ENCODE measurements at places on chromosomes 3 and 15. TPM values are rescaled to one million over a fixed set of nuclear protein-coding genes. Genes with fewer than 3 reads are reported as not detected.

The BNC1 gene
- 0.49 TPM for total RNA-seq

The BSN gene
- total RNA-seq = 0.17 TPM

The TEX55 gene
- total RNA-seq = not detected

The GOLGA8S gene
- total RNA-seq = 0.18 TPM

The ACAA1 gene
- total RNA-seq = 52.8 TPM

The NEIL1 gene
- 0.80 TPM for total RNA-seq

The STRC gene
- total RNA-seq = 0.09 TPM

The ATP13A5 gene
- total RNA-seq = not detected

The HOMER2 gene
- 15.1 TPM for total RNA-seq

The SLC15A2 gene
- 0.36 TPM for total RNA-seq

The RFC4 gene
- total RNA-seq = 53.0 TPM

The EXD1 gene
- total RNA-seq = not detected

The TERB2 gene
- total RNA-seq = not detected

The SERP1 gene
- 89.4 TPM for total RNA-seq

The GPR160 gene
- 1.0 TPM for total RNA-seq

The FBLN2 gene
- total RNA-seq = 1.5 TPM

The H1-8 gene
- not detected for total RNA-seq

The IGSF11 gene
- 4.8 TPM for total RNA-seq

The HYKK gene
- total RNA-seq = 5.2 TPM

The ZNF662 gene
- total RNA-seq = not detected

The SYNM gene
- 35.6 TPM for total RNA-seq

The FBXW12 gene
- not detected for total RNA-seq

The PLCH1 gene
- 1.0 TPM for total RNA-seq

The ZSCAN29 gene
- 13.0 TPM for total RNA-seq

The LRRC3B gene
- total RNA-seq = not detected

The UQCC5 gene
- 85.4 TPM for total RNA-seq

The CCR9 gene
- total RNA-seq = not detected

The GPR62 gene
- not detected for total RNA-seq

The CFAP100 gene
- total RNA-seq = not detected

The SAMD7 gene
- not detected for total RNA-seq

All from A549 treated with DMSO at 1 μM for 4 hours (cell line).